Hepatic stellate cell (primary cell): ENCODE measurements at places on chromosomes 2 and 18.

GRCh38 chr18:32576296-32576916 lies 105.7 kb upstream of the GAREM1 start:
- DNase-seq: no peak

GRCh38 chr18:55447672-55448018 lies 140.3 kb downstream of the TCF4 start:
- no peak for DNase-seq

- DNase-seq: peak; percentile 55
These were observed 54.1 kb downstream of the E2F6 start for GRCh38 chr2:11411768-11412448.

- DNase-seq: peak; percentile 41
These were observed 157.2 kb downstream of the MIB1 start for GRCh38 chr18:21897811-21898210.
